ENCODE measurements at places on chromosomes 12 and 14.

GRCh38 chr14:50344116-50344775 is 32.1 kb downstream of the DMAC2L start:
- no peak for DNase-seq

DNA sequence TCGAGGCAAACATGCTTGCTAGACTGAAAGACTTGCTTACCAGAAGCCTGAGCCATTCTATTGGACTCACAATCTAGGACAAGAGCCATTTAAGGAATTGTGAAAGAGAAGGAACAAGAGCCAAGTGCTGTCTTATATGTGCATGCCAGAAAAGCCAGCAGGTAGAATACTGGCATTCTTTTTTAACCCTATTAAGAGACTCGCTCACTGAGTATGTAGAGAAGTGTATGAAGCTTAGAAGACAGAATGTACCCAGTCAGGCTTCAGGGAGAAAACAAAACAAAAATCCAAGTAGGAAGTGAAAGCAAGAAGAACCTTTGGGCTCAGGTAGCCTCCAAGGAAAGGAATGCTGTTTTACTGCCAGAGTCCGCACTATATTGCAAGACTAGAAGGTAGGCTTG is 65.9 kb downstream of the DCAF5 start:
- no peak for DNase-seq

DNA sequence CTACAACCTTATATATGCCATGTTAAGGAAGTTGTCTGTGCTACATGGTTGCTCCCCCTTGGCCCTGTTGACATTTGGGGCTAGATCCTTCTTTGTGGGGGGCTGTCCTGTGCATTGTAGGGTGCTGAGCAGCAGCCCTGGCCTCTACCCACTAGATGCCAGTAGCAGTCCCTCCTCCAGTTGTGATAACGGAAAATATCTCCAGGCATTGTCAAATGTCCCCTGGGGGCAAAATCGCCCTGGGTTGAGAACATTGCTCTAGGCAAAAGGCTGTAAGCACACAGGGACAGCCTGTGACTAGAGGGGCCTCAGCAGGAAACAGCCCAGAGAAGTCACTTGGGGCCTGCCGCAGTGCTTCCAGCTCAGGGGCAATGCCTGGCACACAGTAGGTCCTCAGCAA is 1100.3 kb downstream of the BCL11B start:
- DNase-seq = no peak

GRCh38 chr12:468671-469389 is 9.1 kb downstream of the B4GALNT3 start:
- DNase-seq = no peak

DNA sequence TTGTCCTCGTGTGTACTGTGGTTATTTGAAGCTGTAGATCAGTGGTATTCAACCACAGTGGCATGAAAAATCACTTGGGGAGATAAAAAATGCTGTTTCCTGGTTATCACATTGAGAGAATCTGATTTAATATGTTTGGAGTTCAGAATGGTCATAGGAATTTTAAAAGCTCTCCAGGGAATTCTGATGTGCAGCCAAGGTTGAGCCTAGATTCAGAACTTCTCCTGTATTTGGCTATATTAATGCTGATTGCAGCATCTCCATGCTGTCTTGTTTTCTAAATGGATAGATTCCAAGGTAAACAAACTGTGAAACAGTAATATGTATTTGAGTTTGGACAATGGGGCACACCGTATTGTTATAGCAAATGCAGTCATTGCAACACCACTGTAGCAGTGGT is 982.2 kb upstream of the FBXO33 start:
- no peak for DNase-seq

GRCh38 chr14:27223906-27224305 is 626.1 kb upstream of the NOVA1 start:
- DNase-seq = no peak

DNA sequence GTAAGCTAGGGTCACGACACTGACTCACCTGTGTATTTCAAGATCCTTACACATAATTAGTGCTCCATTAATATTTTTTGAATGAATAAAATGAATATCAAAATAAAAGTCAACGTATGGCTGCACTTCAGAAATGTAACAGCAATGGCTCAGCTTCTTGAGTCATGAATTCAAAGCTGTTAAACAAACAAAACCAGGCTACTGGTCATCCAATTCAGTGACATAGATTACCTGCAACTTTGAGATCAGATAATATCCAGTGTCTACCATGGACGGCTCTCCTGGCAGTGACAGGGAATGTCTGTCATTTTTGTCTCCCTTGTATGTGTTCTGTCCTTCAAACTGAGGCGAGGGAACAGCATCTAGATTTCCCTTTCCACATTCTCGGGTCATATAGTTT is 225.6 kb downstream of the EFCAB11 start:
- no peak for DNase-seq

DNA sequence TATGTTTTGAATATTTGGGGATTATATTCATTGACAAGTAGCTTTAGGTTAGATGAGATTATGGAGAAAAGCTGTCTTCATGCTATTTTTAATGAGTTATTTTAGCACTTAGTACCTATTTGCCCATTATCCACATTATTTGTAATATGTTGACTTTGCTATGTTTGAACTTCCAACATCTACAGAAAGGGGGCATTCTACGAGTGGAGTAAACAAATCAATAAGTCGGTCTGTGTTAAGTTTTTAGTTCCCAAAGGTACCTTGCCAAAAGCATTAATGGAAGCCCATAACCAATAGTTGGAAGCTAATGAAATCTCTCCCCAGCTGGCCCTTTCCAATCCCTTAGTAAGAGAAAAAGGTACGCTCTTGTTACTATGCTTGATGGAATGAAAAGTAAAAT is 250.0 kb upstream of the E2F7 start:
- no peak for DNase-seq

- no peak for DNase-seq
Observed at GRCh38 chr12:2118481-2119255, 65.9 kb downstream of the CACNA1C start.

DNA sequence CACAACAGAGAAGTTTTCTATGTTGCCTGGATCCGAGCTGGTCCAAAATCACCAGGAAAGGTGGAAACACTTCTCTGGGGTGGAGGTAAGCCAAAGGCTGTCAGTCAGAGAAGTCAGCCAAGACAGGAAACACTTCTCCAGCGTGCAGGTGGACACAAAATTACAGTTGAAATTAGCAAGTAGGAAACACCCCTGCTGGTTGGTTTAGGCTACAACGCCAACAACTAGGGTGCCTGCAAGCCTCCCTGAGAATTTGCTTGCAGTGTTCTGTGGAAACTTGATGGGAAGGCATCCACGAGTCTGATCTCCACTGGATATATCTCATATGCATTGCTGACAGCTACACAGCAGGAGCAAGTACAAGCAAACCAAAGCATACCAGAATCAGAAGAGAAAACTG is 600.5 kb downstream of the RERGL start:
- no peak for DNase-seq
